ENCODE measurements at places on chromosomes 2 and 18.

- DNase-seq, result no peak
Measured at GRCh38 chr2:42224422-42225067, 55.4 kb downstream of the EML4 start.

DNA sequence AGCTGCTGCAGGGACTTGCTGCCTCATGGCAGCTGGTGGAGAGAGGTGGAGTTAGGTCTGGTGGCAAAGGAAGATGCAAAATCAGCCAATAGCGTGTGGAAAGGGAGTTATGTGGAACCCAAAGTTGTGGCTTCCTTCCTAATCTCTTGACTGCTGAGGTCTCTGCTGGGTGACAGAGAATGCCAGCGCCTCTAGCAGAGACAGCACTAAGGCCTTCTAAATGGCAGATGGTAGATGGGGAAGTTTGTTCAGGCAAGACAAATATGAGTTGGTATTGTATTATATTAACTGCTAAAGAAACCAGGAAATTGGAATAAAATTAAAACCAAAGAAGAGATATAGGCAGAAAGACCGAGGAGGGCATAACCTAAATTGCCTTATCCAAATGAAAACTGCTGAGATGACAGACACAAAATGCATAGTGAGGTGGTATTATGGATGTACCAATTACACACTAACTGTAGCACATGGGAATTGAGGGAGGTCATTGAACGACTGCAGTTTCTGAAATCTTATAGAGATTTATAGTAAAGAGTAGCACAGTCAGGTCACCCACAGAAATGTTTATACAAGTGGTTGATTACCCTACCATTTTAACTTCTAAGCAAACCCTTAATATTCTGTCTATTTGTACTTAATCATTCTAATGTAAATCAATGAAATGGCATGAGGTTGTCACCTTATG, 246.6 kb upstream of the SESTD1 start:
- DNase-seq, result no peak

DNA sequence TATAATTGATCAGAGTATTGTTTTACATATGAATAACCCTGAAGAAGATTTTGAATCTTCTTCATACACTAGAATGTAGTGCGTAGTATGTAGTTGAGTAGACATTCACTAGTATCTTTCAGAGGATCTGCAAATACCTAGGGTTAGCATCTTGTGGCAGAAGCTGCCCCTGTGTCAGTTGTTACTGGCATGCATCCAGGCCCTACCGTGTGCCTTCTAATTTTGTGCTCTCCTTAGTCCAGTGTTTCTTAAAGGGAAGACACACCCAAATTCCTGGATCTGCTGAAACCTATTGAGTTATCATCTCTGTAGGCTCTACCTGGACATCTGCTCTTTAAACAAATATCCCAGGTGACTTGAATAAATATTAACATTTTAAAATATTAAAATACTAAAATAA, 99.7 kb upstream of the SERTAD2 start:
- DNase-seq, result no peak

- no peak for DNase-seq
Measured at GRCh38 chr2:65479524-65479923, 47.1 kb upstream of the SPRED2 start.

DNA sequence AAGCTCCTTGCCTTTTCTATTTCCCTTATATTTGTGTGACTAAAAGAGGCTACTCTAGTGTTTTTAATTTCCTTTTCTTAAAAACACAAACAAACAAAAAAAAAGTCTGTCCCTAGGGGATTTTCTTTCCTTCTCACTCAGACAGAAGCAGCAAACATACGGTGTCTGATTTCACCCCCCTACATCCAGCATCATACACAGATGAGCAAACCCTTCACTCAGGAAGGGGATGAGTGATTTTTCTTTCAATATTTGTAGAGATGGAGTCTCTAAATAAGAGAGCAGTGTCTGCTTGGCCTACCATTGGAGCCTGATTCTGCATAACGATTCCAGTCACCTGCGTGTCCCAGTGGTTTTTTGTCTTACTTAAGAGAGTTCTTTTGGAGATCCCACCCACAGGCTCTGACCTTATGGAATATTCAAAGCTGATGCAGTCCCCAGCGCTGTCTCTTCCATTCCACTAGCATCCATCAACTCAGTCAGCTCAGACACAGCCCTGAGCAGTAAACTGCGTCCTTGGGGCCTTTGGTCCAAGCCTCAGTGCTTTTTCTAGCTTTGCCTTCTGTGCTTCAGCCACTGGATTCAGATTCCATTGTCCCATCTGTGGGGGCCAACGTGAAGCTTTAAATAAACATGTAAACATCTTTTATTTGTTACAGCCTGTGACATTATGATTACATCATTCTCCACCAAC, 52.6 kb upstream of the TPO start:
- no peak for DNase-seq

- DNase-seq, result no peak
Measured at GRCh38 chr2:39264733-39265132, 21.0 kb upstream of the CDKL4 start.

GRCh38 chr2:239040152-239040761, 192.4 kb downstream of the TWIST2 start:
- no peak for DNase-seq

DNA sequence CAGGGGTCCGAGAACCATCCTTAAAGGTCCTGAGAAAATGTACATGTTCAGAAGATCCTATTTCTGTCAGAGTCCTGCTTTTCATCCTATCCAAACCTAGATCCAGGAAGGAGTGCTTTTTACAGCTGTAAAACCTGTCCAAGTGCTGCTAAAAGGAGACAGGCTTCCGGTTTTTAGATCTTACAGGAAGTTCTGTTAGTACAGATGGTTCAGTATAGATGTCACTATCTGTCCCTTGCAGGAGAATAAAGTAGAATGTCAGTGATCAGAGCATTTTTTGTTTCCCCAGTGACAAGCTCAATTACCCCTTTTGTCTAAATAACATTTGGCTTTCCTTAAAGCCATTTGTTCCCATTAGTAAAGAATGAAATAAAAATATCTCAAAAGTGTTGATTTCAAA, 98.3 kb downstream of the NRP2 start:
- DNase-seq, result no peak

- DNase-seq, result no peak
Measured at GRCh38 chr2:33511141-33511540, 34.7 kb downstream of the RASGRP3 start.

DNA sequence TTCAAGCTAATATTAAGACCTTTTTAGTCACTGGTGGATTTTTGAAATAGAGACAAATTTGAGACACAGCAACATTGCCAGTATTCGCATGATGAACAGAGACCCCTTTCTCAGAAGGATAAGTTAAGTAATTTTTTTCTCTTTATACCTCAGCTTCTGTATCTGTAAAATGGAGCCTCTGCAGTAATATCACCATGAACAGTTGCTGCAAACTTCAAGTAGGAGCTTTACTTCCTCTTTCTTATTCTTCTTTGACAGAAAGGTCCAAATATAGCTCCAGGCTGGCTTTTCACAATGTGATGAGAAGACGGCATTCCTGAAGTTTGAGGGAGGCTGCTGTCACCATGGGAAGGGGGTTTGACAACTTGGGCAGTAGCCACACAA, 158.7 kb downstream of the TDRD15 start:
- DNase-seq, result no peak

DNA sequence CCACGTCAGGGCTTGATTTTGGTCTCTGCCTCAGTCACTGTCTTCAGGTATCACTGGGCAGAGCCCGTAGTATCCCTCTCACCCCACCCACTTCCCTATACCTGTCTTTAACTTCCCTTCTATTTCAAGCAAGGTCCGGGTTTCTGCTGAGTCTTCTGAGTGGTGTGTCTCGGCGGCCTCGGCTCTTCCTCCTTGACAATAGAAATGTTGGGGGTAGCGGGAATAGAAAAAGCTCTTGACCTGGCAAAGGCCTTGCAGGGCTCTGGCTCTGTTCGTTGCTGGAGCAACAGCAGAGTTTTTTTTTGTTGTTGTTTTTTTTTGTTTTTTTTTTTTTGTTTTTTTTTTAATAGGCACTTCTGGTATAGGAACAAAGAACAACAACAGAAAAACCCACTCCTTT, 16.0 kb upstream of the IGFBP5 start:
- no peak for DNase-seq

DNA sequence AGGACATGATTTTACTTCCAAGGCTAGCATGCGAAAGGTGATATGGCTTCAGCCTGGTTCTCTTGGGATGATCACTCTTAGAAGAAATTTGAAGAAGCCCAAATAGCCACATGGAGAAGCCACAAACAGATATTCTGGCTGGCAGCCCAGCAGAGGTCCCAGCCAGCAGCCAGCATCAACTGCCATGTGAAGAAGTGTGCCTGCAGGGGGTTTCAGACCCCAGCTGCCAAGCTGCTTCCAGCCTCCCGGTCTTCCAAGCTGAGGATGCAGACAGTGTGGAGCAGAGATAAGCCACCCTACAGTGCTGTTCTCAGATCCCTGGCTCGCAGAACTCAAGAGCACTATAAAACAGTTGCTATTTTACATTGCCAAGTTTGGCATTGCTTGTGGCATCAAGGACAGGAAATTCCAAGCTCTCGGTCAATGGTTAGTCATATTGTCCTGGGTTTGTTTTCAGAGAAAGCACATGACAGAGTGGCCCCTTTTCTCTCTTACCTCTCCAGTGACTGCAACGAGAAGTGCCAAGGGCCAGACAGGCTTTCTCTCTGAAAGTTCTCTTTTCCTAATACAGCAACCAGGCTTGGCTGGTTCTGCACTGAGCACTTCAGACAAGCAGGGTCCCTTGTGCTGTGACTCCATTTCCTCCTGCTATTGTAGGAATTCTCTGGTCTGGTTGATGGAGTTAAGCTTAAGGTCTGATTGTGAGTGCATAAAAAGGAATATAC, 223.7 kb downstream of the ANKRD30B start:
- DNase-seq, result no peak

- no peak for DNase-seq
Measured at GRCh38 chr18:76317136-76317535, 177.9 kb downstream of the ZNF516 start.

DNA sequence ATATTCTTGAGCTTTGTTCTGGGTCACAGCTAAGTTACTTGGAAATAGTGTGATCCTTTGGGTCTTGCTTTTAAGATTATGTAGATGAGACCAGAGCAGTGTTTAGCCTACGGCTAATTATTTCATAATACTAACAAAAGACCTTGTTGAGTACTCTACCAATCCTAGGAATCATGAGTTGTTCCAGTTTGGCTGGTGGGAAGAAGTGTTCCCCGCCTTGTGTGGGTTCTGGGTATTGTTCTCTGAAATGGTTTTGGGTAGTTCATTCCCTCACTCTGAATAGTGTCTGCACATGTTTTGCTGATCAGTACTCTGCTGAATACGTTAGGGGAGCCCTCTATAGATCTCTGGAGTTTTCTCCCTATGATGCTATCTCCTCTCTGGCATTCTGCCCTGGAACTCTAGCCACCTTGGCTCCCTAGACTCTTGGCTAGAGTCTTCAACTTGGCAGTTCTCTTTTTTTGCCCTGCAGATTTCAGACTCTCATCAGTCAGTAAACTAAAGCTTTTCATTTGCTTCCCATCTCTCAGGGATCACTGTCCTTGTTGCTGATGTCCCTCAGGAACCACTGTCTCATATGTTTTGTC, 48.4 kb downstream of the NEMP2 start:
- no peak for DNase-seq

DNA sequence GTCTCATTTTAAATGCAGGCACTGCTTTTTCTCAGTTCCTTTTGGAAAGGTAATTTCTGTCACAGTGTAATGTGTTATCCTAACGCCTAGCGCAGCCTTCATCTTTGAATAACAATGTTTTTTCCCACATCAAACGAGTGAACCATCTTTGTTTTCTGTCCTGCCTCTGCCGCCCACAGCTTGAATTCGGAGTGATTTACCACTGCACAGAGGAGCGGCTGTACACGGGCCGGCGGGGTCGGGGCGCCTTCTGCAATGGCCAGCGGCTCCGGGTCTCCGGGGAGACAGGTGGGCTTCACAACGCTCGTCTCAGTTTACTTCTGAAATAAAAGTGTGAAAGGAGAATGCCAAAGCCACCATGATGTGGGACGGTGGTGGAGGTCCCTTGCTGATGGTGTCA, 32.8 kb downstream of the IMPA2 start:
- no peak for DNase-seq

- DNase-seq, result no peak
Measured at GRCh38 chr2:142867136-142867535, 10.3 kb upstream of the KYNU start.

DNA sequence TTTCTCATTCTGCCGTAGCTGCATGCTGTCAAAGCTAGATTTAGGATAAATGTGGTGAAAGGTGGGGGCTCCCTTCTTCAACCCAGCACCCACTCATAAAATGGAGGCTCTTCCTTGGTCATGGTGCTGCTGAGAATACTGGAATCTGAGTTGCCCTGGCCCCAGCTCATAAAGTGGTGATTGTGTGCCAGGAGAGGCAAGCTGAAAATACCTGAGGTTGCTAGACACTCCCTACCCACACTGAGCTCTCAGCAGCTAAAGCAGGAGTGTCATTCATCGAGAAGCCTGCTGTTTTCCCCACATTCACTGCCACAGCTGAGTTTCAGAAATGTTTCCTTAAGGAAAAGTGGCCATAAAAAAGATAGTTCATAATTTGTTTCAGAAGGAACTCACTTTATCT, 297.1 kb upstream of the RBMS1 start:
- DNase-seq, result no peak

DNA sequence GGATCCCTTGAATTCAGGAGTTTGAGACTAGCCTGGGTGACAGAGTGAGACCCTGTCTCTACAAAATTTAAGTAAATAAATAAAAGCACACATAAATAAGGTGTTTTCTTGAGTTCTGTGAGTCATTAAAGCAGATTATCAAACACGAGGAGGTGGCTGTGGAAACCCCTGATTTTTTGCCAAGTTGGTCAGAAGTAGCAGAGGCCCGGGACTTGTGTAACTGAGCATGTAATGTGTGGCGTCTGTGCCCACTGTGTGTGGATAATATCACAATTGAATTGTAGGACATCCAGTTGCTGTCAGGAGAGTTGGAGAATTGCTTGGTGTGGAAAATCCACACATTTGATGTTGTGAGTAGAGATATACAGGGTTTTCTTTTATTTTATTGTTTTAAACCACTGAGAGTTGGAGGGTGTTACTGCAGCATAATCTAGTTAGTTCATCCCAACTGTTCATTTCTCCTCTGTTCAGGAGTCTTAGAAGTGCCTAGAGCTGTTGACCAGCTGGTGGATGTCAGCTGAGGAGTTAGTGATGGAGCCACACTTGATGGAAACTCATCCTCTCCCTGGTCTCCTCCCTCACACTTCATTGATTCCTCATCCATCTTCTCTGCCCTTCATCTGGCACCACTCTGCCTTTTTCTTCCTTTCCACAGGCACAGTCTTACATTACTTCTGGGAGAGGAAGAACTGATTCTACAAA, 45.9 kb upstream of the RHOB start:
- no peak for DNase-seq

DNA sequence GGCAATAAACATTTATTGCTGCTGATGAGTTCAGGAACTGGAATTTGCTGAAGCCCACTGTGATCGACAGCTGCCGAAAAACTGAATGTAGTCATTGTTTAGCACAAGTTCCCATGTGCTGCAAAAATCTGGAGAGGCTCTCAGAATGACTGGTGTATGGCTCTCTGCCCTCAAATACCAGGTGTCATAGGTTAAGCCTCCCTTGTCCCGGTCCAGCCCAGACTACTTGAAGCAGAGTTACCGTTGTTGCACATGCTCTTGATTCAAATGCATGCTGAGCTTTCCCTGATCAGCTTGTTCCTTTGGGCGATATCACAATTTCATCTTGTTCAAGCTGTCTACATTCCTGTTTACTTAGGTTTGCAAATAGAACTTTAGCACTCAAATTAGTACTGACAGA, 625.2 kb downstream of the CPS1 start:
- DNase-seq, result no peak

All from activated CD4-positive, CD25-positive, alpha-beta regulatory T cell treated with anti-CD3 and anti-CD28 coated beads, Interleukin-2, amount 50 U/mL, for 16 hours (primary cell).